Islet precursor cell (in vitro differentiated cells): ENCODE measurements at places on chromosomes 3 and 15.

DNA sequence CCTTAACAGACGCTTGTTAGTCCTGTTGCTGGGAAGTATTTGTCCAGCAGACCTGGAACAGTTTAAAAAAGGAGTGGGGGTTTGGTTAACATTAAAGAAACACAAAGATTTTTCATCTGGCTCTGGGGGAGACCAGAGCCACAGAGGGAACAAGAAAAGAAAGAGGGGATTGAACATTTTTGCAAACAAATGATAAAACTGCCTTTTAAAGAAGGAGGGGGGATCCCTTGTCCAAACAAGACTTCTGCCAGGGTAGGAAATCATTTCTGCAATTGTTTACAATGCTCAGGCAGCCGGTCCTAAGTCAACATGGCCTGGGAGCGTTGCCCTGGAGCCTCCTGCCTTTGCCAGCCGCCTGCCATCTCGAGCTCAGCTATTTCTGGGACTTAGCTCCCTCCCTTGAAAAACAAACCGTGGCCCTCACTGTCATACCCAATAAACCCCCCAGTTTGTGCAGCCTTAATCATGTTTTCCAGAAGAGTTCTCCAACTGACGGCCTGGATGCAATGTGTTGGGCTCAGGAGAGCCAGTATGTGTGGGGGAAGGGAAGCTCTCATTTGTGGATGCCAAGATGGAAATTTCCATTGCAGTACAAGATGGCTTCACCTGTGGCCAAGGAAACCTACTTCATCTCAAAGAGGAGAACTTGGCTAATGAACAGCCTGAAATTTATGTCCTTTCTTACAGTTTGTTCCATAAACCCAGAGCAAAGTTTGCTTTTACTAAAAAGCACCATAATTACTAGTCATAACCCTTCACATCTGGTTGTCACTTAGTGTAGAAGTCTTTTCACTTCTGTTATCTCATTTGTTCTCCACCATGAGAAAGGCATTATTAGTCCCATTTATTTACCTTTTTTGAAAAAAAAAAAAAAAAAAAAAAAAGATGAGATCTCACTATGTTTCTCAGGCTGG, 75.9 kb upstream of the RNU6-1 start:
- DNase-seq, result no peak

GRCh38 chr3:160003520-160004128, 15.0 kb downstream of the IL12A start:
- DNase-seq, result peak; percentile 87

GRCh38 chr3:86951322-86951721, 39.6 kb downstream of the VGLL3 start:
- no peak for DNase-seq

DNA sequence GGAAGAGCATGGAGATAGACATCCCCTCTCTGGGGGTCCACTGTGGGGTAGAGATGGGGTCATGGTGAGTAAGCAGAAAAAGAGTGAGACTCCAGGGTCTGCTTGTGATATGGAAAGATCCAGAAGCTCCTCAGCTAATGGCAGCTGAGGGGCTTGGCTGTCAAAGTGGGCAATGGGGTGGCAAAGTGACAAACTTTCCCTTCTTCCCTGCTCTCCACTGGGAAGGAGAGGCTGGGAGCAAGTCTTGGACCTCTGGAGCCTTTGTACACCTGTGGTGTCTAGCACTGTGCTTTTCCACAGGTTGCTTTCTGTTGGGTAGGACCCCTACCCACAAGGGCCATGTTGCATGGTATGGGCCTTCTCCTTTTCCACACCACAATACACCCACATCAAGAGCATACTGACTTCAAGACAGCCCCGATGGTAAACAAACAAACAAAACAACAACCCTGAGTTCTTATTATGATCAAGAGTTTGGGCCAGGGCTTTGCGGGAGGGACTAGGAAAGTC, 3.5 kb downstream of the ITGA11 start:
- DNase-seq, result peak; percentile 6

DNA sequence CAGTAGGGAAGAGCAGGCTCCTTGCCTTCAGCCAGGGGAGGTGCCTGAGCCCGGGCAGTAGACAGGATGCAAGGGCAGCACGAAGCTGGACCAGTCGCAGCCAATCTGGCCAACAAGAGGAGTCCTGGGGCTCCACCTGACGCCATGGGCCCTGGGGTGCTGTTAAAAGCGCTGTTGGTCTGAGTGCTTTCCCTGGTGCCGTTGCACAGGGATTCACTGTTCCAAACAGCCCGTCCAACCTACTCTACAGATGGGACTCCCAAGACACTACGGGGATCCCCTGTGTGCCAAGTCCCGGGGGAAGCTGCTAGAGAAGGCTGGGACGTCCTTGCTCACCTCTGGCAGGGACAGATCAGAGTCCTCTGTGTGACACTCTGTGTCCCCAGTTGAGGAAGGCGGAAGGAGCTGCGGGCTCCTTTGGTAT, 632 bp downstream of the CTSH start:
- DNase-seq, result no peak

DNA sequence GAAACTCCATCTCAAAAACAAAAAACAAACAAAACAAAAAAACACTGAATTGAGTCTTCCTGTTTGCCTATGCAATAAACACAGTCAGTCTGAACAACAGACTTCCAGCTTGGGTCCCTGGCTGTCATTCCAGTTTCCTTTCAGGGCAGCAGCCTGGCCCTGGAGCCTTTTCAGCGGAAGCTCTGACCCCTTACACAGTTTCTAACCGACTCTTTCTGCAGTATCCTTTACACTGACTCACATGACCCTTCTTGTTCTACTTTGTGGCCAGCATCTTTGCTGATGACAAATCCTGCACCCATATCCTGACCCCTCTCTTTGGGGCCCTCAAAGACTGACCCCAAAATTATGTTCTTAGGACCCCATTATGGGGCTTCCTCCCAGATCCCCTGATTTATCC, 38.3 kb upstream of the INO80 start:
- peak; percentile 53 for DNase-seq

DNA sequence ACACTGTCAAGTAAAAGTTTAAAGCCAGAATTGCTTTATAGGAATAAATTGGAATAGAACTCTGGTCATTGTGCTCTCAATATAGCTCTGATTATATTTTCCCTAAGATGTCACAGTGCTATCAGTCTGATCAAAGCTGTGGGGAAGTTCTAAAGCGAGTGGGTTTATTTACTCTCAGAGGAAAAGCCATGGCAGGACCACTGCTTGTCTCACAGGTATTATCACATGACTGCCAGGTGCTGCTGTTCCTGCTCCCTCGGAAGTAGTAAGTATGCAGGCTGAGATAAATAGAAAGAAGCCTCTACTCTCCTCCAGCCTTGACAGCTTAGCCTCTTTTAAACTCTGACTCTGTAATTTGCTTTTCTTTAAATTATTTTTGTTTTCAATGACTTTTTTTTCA, 49.1 kb upstream of the UTS2B start:
- no peak for DNase-seq

DNA sequence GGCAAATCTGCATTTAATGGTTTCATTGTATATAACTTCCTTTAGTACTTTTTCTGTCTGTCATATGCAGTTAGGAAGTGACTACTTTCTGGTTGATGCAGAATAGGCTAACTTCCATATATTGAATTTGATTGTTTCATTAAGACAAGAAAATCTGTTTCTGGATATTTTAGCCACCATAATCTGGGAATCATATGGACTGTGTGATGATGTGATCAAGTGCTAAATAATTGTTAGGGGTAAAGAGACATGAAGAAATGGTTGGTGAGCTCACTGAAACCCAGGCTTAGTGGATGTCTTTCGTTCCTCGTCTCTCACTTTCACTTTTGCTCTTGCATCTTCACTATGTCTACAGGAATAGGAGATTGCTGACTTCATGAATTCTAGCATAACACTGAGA, 3.5 kb upstream of the MNS1 start:
- DNase-seq, result no peak
